EH (cell line): ENCODE measurements at places on chromosomes 2 and 18.

DNA sequence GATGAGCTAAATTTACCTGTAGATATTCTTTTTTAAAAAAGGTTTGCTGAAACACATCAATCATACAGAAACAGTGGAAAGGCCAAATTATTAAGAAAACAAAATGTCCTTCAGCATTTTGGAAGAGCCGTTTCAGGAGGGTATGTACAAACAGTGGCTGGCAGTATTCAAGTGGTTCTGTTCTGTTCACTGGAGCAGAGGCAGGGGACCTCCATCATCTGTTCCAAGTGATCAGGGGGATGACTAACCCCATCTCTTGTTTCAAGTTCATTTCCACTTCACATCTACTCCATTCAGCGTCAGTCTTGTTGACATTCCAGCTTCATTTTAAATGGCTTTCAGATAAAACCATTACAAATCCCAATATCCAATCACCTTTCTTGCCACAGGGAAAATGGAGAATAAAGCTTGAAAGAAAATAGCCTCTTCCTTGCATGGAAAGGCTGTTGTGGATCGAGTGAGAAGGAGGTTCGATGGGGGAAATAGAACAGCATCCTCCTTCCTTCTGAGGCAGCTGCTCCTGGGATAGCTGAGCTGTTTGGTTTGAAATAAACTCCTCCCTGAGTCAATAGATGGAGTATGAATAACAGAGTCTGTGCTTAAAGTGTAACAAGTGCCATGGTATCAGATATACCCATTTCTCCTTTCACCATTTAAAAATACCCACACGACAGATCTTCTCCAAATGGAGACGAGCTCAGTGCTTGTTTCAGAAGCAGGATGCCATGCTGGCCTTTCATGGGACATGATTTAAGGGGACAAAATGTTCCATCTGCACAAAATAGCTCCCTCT is 63.7 kb upstream of the OTOF start:
- DNase-seq = no peak

DNA sequence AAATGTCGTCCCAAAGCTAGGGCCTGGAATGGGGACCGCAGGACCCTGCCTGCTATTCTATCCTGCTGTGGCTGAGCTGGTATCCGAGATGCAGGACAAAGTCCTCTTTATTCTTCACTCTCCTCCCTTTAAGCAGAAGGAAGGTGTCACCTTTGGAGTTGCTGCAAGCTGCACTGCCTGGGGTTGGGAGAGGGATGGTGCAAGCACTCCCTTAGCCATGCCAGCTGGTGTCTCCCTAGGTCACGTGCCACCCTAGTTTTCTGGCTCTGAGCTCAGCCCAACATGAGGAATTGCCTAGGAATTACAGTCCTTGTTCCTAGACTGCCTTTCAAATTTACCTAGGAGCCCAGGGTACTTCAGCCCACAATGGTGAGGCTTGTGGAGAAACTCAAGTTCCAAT is 21.4 kb upstream of the FAM228A start:
- DNase-seq = no peak

GRCh38 chr2:191246820-191247380 is 1.7 kb downstream of the MYO1B start:
- peak; percentile 52 for DNase-seq

GRCh38 chr2:27754138-27754588 is 17.4 kb upstream of the MRPL33 start:
- peak; percentile 82 for DNase-seq

- DNase-seq = no peak
These were observed 21.4 kb downstream of the HADHA start for GRCh38 chr2:26223018-26223417.

DNA sequence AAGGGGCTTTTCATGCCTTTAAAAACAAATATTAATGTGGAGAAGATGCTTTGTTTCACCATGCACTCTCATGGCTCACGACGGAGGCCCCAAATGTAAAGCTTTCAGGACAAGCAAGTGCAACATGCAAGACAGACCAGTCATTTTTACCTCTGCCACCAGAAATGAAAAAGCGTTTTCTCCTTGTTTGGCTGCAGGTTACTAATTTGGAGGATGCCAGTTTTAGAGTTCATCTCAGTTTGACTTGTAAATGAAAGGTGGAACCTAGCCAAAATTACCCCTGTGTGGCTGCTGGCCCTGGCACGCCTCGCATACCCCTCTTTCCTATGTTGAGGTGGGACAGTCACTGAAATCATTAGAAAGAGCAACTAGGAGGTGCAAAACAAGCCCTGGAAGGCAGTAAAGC is 138.6 kb downstream of the BCL2 start:
- DNase-seq = no peak

- DNase-seq = peak; percentile 22
These were observed 182.0 kb downstream of the ZBTB7C start for GRCh38 chr18:48227206-48227605.

- DNase-seq = no peak
These were observed 52.8 kb downstream of the IKZF2 start for GRCh38 chr2:213098612-213099011.

DNA sequence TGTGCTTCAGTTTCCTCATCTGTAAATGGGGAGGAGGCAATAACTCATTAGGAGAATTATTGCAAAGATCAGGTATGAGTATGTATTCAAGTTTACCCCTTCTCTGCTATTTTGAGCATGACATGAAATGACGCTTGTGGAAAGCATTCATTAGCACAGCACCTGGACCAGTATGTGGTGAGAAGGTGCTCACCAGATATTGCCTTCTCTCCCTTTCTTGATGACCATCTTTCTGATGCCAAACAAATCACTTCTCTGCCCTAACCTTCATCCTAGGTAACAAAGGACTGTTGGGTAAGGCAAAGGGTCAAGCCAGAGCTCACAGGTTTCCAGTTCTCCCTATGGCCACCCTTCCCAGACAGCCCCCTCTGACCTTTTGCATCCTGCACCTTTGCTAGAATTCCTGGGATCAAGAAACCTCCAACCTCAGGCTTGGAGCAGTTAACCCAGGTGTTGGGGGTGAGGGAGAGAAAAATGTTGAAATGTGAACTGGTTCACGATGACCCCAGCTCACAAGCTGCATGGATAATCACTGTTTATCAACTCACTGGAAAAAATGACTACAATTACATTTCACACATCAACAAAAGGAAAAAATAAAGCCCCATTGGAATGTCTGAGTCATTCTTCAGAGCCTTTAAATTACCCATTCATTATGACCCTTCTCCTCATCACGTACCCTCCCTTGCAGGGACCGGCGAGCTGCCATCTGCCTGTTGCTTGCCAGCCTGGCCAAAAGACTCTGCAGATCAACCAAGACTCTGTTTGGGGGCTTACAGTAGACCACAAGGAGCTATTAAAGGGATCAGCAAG is 41.6 kb downstream of the LBH start:
- peak; percentile 84 for DNase-seq

DNA sequence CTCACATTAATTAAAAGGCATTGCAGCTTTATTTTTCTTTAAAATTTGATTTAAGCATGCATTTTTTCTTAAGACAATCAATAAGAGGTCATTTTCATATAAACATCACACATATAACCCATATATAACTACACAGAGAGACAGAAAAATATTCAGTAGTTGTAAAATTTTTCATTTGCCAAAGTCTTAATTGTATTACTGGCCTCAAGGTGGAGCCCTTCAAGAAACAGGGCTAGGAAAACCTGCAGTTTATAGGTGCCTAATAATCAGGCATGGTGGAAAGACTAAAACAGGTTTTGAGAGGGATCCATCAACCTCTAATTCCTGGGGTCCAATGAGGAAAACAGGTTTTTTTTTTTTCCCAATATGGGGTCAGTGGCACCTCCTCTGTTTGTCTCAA is 71.3 kb upstream of the ZNF804A start:
- no peak for DNase-seq

DNA sequence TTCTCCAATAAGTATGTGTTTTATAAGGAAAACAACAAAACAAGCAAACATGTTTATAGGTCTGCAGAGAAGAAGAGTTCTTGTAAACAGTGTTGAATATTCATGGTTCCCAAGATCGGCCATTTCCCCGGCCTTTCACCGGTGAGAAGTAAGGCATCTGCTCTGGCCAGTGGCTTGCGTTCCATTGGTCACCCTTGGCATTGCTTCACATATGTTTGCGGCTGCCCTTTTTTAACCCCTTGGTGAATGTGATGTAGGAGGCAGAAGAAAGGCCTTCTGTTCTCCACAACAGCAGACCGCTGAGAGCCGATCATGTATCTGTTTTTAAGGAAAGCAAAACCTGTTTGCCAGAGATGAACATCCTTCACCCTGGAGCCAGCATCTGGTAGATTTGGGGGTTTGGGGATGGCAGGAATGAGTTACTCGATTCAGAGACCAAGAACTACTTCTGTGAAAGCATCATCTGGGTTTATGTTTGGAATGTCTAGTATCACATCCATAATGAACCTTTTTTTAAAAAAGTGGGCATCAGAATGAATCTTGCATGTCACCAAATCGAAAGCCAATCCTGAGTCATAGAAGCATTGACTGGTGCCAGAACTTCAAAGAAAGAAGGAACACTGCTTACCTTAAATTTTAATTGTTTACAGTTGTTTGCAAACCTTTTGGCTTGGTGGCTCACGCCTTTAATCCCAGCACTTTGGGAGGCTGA is 112.3 kb downstream of the AGAP1 start:
- DNase-seq = peak; percentile 78

DNA sequence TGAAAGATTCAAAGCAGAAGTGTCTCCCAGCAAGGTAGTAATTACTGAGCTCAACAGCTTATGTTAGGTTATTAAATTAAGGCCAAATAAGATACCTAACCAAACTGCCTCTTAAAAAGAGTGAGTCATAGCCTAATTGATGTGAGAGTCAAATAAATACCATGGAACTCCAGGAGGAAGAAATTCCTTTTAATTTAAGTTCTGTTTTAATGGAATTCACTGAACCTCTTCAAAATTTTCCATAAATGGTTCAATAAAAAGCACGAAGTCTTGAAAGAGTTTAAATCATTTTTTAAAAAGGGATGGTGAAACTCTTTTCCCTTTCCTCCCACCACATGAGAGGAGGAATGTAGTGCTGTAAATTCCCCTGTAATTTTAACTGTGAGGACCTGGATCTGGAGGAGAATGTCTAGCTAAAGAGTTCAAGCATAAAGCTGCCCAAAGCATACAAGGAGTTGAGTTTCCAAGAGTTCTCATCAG is 180.8 kb upstream of the MMADHC start:
- peak; percentile 82 for DNase-seq

GRCh38 chr2:128388499-128388941 is 69.9 kb upstream of the HS6ST1 start:
- peak; percentile 42 for DNase-seq

GRCh38 chr2:228131833-228132232 is 49.7 kb downstream of the SPHKAP start:
- peak; percentile 41 for DNase-seq

DNA sequence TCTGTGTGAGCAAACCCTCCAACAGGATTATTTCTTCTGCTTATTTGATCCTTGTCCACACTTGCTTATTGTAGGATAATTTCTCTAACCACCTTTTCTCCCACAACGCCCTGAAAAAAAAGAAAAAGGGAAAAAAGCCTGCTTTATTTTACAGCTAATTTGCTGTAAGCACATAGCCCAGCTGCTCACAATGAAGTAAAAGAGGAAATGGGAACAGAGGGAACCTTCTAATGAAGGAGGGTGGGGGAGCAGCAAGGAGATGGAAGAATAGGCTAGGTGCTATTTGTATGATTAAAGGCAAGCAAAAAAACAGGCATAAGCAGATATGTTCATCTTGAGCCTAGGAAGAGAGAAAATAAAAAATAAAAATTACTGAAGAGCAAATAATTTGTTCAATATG is 331.6 kb downstream of the TXNL1 start:
- no peak for DNase-seq
